Small intestine (tissue), 16 donors: ENCODE measurements at places on chromosomes 2 and 18. TPM values are rescaled to one million over a fixed set of nuclear protein-coding genes. Genes with fewer than 3 reads are reported as not detected.

Gene SERPINB4
- not detected for polyA plus RNA-seq

- no peak overlapping the region for H3K4me3 ChIP-seq
- no peak overlapping the region for H3K27ac ChIP-seq
- no peaks in the 10 kb centered on the region for H3K27me3 ChIP-seq
- H3K4me1 ChIP-seq = no peaks in the 10 kb centered on the region
- no peaks in the 10 kb centered on the region for H3K36me3 ChIP-seq
- DNase-seq = no peak
Measured at GRCh38 chr2:25726522-25726921, 53.1 kb upstream of the DTNB start.

DNA sequence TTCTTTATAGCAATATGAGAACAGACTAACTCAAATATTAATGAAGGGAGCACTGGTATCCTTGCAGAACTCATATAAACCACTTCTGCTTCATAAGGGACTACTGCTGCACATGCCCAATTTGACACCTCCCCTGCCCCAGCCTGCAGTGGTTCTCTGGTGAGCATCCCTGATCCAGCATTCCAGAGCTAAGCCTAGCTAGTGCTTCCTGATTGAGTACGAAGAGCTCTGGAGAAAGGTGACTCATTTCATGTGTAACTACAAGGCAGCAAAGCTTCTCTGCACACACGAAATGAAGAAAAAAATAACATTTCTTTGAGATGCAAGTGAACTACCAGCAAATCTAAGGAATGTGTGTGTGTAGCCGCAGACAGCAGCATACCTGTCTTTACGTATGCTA, 22.8 kb upstream of the ADNP2 start:
- H3K27ac ChIP-seq = no peak overlapping the region
- no peaks in the 10 kb centered on the region for H3K27me3 ChIP-seq

Gene GALNT14
- 0.24 TPM for polyA plus RNA-seq
